ENCODE measurements at places on chromosomes 1 and 21.

GRCh38 chr1:14598007-14598497 is 433 bp upstream of the KAZN start:
- no peak for DNase-seq

- no peak for DNase-seq
Observed at GRCh38 chr1:197632651-197633050, 142.6 kb downstream of the DENND1B start.

GRCh38 chr1:211479624-211480023 is 12.3 kb downstream of the RD3 start:
- DNase-seq: no peak

GRCh38 chr1:16967095-16967575 is 13.3 kb downstream of the MFAP2 start:
- DNase-seq: no peak

DNA sequence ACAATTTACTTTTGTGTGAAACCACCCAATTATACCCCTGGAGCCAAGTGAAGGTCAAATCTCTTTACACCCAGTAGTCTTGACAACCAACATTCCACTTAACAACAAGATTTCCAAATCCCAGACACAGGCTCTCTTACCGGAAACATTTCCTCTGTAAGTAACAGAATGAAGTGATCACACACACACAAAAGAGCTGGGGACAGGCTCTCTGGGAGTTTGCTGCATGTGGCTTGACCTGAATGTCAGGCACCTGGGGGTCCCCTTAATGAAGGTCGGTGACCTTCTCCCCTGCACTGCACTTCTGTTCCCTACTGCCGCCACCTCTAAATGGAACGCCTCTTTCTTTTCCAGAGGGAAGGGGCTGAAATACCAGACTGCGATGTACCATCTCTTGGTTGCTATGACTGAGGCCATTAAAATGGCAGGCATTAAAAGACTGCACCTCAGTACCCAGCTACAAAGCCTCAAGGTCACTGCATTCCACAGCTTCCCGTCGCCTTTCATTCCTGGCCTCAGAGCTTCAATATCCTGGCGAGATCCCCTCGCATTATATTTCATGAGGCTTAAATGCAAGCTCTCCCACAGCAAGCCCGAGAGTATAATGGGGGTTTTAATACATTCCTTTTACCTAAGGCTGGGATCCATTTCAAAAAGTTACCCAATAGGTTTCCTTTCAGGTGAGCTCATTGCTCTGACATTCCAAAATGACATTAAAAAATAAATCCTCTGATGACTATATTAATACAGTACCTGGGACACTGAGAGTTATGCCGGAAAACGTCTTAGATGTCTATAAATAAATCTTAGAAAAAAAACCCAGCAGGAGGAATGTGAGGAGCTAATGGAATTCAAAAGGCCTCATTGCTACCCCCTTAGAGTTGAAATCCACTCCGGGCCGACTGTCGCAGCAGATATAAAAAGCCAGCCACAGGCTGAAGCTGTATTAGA is 90.9 kb upstream of the DIRAS3 start:
- DNase-seq: no peak

- DNase-seq: no peak
Observed at GRCh38 chr1:93805027-93805610, 73.9 kb downstream of the DNTTIP2 start.

- DNase-seq: no peak
Observed at GRCh38 chr1:161953256-161953920, 70.3 kb downstream of the OLFML2B start.
